ENCODE measurements at places on chromosomes 3 and 15. TPM values are rescaled to one million over a fixed set of nuclear protein-coding genes. Genes with fewer than 3 reads are reported as not detected.

ARPP21 gene
- not detected for total RNA-seq

ARPIN gene
- 5.1 TPM for total RNA-seq

KBTBD12 gene
- under 0.01 TPM for total RNA-seq

PAQR5 gene
- total RNA-seq = 0.68 TPM

THRB gene
- 14.2 TPM for total RNA-seq

ALPK3 gene
- under 0.01 TPM for total RNA-seq

NBEAL2 gene
- total RNA-seq = 15.7 TPM

ACSBG1 gene
- not detected for total RNA-seq

GREM1 gene
- 0.07 TPM for total RNA-seq

KIF7 gene
- 2.7 TPM for total RNA-seq

MORC1 gene
- not detected for total RNA-seq

LRTM1 gene
- total RNA-seq = not detected

NUSAP1 gene
- 3.5 TPM for total RNA-seq

FBXW12 gene
- total RNA-seq = not detected

KCNMB3 gene
- 0.34 TPM for total RNA-seq

STRIT1 gene
- total RNA-seq = not detected

PROS1 gene
- total RNA-seq = 19.1 TPM

SATB1 gene
- total RNA-seq = 37.7 TPM

GRK7 gene
- not detected for total RNA-seq

RLBP1 gene
- total RNA-seq = 0.28 TPM

MASP1 gene
- total RNA-seq = 0.21 TPM

ATOSA gene
- total RNA-seq = 16.7 TPM

RTP4 gene
- total RNA-seq = under 0.01 TPM

ARGFX gene
- total RNA-seq = not detected

BFSP2 gene
- not detected for total RNA-seq

NME9 gene
- total RNA-seq = not detected

XYLB gene
- 2.1 TPM for total RNA-seq

ATP8B4 gene
- 1.00 TPM for total RNA-seq

CCR1 gene
- total RNA-seq = not detected

CLRN1 gene
- total RNA-seq = not detected

HOMER2 gene
- 39.0 TPM for total RNA-seq

Measured in nasal cavity respiratory epithelium epithelial cell of viscerocranial mucosa (primary cell).